Spleen (tissue), 13 donors: ENCODE measurements at places on chromosomes 1 and 21.
A peak's percentile ranks its signal among the peaks of the same experiment; 100 is the strongest.

DNA sequence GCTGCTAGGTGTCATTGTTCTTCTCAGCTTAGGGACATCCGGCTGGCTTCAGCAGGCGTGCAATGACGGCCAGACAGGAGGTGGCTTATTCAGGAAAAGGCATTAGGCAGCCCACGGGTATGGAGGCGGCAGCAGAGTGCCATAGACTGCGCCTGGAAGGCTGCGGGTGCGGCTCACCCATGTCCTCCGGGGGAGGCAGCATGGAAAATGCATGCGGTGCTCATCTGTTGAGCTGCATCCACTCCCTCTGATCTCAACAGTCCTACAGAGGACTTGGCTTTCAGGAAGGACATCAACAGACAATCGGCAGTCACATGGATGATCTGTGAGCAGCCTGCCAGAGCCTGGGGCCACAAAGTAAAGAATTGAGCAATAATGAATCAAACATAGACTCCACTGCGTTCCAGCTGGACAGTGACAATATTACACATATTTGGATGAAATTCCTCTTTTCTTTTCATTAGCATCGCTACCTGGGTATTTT is 42.9 kb downstream of the UMODL1 start:
- DNase-seq: peak; percentile 60

DNA sequence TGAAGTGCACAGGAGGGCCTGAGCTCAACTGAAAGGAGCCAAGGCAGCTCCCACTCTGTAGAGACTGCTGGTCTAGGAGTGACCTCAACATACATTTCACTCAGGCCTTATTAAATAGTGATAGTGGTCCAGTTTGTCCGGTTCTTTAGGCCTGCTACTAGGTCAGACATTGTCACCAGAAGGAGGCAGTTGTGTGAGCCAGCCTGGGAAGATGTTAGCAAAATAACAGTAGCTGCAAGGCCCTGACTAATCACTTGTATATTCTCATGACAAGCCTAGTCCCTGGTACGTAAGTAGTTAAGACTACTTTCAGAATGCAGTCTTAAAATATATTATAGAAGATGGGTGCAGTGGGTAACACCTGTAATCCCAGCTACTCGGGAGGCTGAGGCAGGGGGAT is 264.0 kb upstream of the CAMK1G start:
- no peak for DNase-seq

DNA sequence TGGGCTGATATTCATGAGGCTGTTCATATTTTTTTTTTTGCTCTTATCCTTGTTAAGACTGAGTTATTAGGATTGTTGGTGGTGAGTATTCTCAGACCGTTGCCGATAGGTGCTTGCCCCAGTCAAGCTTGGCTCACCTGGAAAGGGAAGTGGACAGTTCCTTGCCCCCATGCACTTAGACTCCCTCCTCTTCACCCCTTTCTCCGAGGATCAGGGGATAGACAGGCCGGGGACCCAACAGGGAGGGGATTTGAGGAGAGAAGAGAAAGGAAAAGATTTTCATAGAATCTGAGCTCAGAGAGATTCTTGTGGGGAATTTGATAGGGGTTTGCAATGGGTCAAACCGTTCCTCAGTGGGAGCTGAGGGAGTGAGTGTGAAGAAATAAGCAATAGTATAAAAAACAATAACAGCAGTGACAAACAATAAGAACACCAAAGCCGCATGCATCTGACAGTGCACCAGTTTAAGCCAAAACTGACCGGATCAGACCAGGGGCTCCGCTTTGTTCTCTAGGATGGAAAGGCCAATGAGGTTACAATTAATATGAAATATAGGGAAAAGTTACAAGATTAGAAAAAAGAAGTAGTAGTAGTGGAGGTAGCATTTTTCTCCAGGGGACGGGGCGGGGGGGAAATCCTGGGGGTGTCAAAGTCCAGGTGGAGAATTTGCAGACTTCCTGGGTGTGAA is 8.9 kb downstream of the PAX7 start:
- DNase-seq: no peak

DNA sequence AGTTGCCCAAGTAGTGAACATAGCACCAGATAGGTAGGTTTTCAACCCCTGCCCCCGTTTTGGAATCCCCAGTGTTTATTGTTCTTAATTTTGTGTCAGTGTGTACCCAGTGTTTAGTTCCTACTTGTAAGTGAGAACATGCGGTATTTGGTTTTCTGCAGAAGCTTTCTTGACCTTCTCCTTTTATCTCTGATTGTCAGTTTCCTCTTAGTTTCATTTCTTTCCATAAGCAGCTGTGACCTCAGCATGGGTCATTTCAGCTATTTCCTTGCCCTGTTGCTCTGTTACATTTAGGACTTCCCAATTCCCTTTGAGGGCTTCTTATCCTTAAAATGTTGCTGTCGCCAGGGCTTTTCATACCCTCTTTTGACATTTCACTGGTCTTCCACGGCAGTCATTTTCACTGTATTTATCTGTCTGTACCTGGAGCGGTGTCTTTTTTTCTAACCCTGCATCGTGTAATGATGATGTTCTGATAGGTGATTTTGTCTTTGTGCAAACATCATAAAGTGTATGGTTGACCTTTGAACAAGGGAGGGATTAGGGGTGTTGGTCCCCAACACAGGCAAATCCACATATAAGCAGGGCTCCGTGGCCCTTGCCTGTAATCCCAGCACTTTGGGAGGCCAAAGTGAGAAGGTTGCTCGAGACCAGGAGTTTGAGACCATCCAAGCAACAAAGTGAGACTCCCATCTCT is 15.0 kb downstream of the ITSN1 start:
- no peak for DNase-seq

GRCh38 chr1:99279525-99279924 is 15.2 kb downstream of the PLPPR4 start:
- DNase-seq: no peak

- no peak for DNase-seq
These were observed 763.3 kb upstream of the BRINP3 start for GRCh38 chr1:191240925-191241324.

- no peak for DNase-seq
These were observed 70.8 kb upstream of the KCND3 start for GRCh38 chr1:112060261-112060660.

- DNase-seq: peak; percentile 82
These were observed 15.4 kb upstream of the RNU1-4 start for GRCh38 chr1:16724718-16725438.

- DNase-seq: no peak
These were observed 167.1 kb upstream of the KCNJ15 start for GRCh38 chr21:38089763-38090046.

- DNase-seq: peak; percentile 66
These were observed 8.2 kb downstream of the UMODL1 start for GRCh38 chr21:42079008-42079938.

DNA sequence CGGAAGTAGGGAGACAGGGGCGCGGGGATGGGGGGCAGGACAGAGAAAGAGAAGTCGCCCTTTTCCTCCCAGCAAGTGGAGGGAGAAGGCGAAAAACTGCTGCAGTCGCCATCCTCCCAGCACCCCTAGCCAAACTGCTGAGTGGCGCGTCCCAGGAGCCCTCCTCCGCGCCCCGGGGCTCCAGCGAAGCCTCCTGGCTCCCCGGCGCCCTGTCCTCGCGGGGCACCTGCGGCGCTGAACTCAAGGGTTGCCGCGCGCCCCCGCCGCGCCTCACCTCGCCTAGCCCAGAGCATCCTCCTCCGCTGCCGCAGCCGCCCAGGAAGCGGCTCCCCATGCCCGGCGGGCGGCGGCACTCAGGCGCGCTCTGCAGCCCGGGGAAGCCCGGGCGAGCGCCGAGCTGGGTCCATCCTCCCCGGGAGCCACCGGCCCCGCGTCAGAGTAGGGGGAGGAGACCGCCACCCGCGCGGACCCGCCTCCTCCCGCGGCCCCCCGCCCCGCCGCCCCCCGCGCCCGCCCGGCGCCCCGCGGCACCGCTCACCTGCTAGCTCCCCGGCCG is at the start of gene DAB1:
DAB1 (minus strand) TSS at position 405 of the 556 bp plus-strand sequence. CDS start 133,030 bp downstream, outside the sequence.
- peak; percentile 63 for DNase-seq

DNA sequence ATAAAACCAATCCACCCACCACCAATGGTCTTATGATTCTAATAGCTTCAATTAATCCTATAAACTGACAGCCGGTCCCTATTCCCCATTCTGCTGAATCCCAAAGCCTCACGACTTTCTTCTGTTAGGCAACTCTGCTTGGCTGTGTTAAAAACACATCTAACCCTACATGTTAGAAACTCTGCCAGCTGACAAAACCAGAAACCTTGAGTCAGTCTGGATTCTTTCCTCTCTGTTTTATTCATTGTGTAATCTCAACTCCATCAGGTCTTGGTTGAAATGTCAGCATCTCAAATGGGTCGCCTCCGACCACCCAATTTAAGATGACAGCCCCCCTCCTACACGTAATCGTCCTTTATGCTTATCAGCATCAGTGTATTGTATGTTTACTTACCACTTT is 312.1 kb downstream of the DISC1 start:
- DNase-seq: no peak

DNA sequence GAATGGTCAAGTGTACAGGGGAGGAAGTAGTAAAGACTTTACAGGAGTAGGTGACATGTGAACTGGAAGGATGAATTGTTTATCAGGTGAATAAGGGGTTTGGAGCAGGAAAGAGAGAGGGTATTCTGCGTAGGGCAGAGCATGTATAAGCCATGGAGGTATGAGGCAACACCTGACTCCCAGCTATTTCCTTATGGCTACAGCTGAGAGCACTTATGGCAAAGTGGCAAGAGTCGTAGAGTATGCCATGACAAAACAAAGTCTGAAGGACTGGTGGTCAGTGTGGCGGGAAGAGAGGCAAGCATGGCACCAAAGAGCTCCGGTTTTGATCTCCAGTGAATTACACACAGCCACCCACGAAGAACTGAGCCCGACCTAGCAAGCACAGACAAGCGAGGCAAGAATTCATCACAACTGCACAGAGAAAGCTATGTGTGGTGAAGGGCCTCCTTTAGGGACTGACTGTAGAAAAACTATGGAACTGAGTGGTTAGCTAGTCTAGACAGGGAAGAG is 9.0 kb upstream of the ELOVL1 start:
- DNase-seq: no peak

GRCh38 chr1:28309702-28310101 is 19.1 kb upstream of the MED18 start:
- DNase-seq: no peak

- no peak for DNase-seq
These were observed 38.2 kb downstream of the CD46 start for GRCh38 chr1:207789792-207790787.

- no peak for DNase-seq
These were observed 353.4 kb upstream of the AJAP1 start for GRCh38 chr1:4301007-4301406.

DNA sequence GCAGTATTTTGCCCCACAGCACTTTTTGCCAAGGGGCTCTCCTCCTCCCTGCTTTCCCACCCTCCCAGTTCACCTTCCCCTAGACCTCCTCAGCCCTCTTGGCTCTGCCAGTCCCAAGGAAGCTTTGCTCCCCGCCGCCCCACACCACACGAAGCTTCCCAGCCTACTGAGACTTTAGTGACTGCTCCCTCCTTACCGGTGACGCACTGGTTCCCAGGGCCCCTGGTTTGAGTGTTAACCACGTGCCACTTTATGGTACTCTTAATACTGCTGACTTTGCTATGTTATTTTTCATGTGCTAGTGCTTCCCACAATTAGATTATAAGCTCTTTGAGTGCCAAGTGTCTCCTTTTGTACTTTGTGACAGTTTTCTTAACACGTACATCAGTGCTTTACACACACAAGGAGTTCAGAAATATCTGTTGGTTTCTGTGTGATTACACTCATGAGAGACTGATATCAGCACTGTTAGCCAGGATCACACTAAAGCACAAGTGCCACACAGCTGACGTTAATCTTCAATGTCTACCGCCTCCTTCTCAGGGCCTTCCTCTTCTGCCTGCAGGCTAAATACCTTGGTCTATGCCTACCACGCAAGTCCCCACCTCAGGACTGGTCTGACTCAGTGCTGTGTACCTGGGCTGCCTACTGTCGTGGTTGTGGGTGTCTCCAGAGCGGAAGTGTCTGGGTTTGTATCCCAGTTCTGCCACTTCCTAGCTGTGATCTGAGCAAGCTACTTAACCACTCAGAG is 61.0 kb downstream of the DNTTIP2 start:
- DNase-seq: no peak

- no peak for DNase-seq
These were observed 2.5 kb downstream of the LHX4 start for GRCh38 chr1:180232521-180233043.

- no peak for DNase-seq
These were observed 70.1 kb upstream of the NTPCR start for GRCh38 chr1:232880354-232880753.

GRCh38 chr1:79353224-79353623 is 346.7 kb upstream of the ADGRL4 start:
- DNase-seq: no peak

- DNase-seq: peak; percentile 81
These were observed 26.1 kb downstream of the ZP4 start for GRCh38 chr1:237864338-237865244.

DNA sequence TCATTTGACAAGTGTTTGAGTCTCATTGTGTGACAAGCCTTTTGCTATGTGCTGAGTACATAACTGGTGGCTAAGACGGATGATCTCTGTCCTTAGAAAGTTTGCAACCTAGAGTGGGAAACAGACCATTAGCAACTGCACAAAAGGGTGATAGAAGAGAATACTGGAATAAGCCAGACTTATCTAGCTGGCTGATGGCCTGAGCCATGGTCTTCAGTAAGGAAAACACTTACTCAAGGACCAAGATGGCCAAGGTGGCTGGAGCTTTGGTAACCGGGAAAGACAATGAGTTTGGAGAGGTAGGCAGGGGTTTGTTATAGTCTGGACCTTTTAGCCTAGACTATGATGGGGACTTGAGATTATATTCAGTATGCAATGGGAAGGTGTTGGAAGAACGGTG is 1.6 kb upstream of the TAF12 start:
- peak; percentile 6 for DNase-seq

- DNase-seq: no peak
These were observed 667 bp downstream of the HHIPL2 start for GRCh38 chr1:222547260-222547614.

GRCh38 chr21:42533963-42534355 is 20.3 kb downstream of the SLC37A1 start:
- DNase-seq: no peak

DNA sequence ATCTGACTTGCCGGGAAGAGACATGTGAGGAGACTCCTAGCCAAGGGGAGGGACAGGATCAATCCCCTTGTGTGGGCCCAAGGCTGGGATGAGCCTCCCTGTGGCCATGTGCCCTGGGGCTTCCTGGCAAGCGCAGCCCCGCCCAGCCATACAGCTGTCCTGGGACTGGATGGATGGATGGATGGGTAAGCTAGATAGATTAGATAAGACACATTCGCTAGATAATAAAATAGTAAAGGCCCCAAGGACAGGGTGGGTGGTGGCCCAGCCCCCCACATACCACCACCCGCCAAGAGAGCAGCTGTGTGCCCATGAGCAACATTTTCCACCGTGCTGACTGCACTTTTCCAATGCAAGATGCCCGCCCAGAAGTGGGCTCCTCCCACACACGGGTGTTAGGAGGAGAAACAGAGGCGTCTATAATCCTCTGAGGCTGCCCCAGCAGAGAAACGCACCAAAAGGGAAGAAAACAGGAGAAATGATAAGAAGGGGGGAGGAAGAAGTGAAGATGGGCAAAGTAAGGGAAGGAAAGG is 25.1 kb downstream of the ZBTB17 start:
- no peak for DNase-seq

- DNase-seq: no peak
These were observed 82.4 kb upstream of the FGGY start for GRCh38 chr1:59214248-59215208.
